ENCODE measurements at places on chromosomes 1 and 21. TPM values are rescaled to one million over a fixed set of nuclear protein-coding genes. Genes with fewer than 3 reads are reported as not detected.

Gene LCE1F
- not detected for total RNA-seq

Gene HCRTR1
- total RNA-seq = not detected

Gene RNU1-2
- total RNA-seq = not detected

Gene S100A1
- total RNA-seq = 0.86 TPM

Gene SLC2A5
- total RNA-seq = 0.62 TPM

Gene HOOK1
- total RNA-seq = 0.12 TPM

Gene KCNE1
- not detected for total RNA-seq

Gene FAM229A
- 3.1 TPM for total RNA-seq

Gene KIAA1614
- 1.2 TPM for total RNA-seq

Gene VASH2
- total RNA-seq = 3.1 TPM

Gene PDPN
- not detected for total RNA-seq

Gene SLC45A1
- 11.2 TPM for total RNA-seq

Gene LCE1C
- total RNA-seq = not detected

Gene SH2D2A
- total RNA-seq = 2.5 TPM

Gene PITHD1
- 29.0 TPM for total RNA-seq

Gene PRKAA2
- 2.0 TPM for total RNA-seq

Gene RASSF5
- total RNA-seq = 1.1 TPM

Gene C1QA
- not detected for total RNA-seq

Gene HSF2BP
- total RNA-seq = 2.2 TPM

Gene CDC42SE1
- 89.9 TPM for total RNA-seq

Gene CELA2A
- not detected for total RNA-seq

Gene ECM1
- total RNA-seq = 1.5 TPM

Gene TMEM35B
- 15.8 TPM for total RNA-seq

Gene OR2W3
- not detected for total RNA-seq

Gene TMEM201
- total RNA-seq = 14.5 TPM

Gene RRP15
- total RNA-seq = 26.6 TPM

Gene PFKFB2
- 5.3 TPM for total RNA-seq

All from A549 treated with dexamethasone at 1 μM for 4 hours (cell line).